Stimulated activated CD8-positive, alpha-beta memory T cell treated with anti-CD3 and anti-CD28 coated beads, Interleukin-4, amount 100 ng/mL, for 48 hours (primary cell): ENCODE measurements at places on chromosomes 11 and 22.

- no peak for DNase-seq
These were observed 4.0 kb upstream of the RBFOX2 start for GRCh38 chr22:36032611-36033010.

DNA sequence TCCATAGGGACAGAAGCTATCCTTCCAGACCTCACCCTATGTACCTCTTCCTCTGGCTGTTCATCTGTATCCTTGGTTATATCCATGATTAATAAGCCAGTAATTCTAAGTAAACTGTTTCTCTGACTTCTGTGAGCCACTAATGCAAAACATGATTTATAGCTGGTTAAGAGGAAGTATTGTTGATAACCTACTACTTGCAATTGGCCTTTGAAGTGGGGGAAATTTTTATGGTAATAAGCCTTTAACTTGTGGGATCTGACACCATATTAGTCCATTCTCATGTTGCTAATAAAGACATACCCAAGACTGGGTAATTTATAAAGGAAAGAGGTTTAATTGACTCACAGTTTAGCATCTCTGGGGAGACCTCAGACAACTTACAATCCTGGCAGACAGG is 21.9 kb downstream of the CASP12 start:
- DNase-seq: no peak

- DNase-seq: no peak
These were observed 36.6 kb downstream of the SC5D start for GRCh38 chr11:121328967-121329679.

DNA sequence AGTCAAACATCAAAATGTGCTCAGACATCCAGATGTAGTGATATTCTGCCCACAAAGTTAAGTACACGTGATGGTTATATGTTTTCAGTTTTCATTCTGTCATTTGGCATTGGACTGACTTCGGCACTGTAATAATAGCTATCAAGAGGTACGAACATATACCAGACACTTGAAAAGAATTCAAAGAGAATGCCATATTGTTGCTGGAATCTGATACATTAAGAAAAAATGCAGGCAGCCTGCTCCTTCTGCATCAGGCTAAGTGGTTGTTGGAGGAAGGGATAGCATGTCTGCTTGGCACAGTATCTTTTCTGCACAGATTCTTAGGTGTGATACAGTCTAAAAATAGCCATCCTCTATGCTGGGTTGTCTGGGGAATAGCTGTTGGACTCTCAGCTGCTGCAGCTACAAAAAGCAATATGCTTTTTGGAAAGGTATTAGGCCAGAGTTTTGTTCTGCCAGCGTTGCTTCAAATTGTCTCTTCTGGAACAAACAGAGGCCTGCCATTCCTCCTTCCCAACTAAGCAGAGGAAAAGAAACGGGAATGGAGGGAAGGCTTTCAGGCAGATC is 892.6 kb downstream of the TBC1D22A start:
- DNase-seq: no peak

DNA sequence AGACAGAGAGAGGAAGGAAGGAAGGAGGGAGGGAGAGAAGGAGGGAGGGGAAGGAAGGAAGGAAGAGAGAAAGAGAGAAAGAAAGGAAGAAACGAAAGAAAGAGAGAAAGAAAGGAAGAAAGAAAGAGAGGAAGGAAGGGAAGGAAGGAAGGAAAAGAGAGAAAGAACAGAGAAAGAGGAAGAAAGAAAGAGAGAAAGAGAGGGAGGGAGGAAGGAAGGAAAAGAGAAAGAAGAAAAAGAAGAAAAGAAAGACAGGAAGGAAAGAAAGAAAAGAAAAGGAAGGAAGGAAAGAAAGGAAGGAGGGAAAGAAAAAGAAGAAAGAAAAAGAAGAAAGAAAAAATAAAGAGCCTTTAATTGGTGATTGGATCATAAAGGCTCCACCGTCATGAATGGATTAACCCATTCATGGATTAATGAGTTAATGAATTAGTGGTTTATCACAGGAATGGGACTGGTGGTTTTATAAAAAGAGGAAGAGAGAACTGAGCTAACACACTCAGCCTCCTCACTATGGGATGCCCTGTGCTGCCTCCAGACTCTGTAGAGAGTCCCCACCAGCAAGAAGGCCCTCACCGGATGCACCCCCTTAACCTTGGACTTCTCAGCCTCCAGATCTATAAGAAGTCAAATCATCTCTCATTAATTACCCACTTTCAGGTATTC is 9.0 kb upstream of the PLAAT2 start:
- DNase-seq: no peak

DNA sequence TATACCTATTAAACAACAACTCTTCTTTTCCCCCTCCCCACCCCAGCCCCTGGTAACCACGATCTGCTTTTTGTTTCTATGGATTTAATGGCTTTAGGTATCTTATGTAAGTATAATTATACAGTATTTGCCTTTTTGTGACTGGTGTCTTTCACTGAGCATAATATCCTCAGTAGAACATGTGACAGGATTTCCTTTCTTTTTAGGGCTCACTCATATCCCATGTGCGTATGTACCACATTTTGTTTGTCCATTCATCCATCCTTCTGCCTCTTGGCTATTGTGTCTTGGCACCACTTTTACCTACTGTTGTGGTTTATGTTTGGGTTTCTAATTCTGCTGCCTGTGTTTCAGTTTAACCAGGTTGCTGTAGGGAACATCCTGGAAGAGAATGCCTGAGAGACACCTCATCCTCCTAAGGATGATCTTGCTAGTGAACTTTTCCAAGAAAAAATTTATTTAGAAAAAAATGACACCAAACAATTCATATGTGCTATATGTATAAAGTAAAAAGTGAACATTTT is 77.6 kb upstream of the SESN3 start:
- no peak for DNase-seq

- no peak for DNase-seq
These were observed 52.6 kb downstream of the CLTCL1 start for GRCh38 chr22:19238900-19239299.

DNA sequence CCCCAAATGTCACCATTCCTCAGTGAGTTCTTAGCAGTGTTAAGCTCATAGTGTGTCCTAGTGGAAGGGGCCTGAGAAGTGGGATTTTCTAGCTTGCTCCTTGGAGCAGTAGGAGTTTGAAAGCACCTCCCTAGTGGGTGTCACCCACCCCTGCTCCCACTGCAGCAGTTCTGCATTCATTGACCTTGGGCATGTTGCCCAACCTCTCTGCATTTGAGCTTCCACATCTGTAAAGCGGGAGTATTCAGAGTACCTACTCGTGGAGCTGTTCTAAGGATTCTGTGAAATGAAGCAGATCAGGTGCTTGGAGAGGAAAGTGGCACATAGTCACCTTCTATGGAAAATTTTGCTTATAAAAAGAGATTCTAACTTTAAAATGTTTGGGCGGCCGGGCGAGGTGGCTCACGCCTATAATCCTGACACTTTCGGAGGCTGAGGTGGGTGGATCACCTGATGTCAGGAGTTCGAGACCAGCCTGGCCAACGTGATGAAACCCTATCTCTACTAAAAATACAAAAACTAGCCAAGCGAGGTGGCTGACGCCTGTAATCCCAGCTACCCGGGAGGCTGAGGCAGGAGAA is 16.9 kb downstream of the LMO2 start:
- no peak for DNase-seq

- no peak for DNase-seq
These were observed 861 bp upstream of the LTBP3 start for GRCh38 chr11:65558930-65559509.

DNA sequence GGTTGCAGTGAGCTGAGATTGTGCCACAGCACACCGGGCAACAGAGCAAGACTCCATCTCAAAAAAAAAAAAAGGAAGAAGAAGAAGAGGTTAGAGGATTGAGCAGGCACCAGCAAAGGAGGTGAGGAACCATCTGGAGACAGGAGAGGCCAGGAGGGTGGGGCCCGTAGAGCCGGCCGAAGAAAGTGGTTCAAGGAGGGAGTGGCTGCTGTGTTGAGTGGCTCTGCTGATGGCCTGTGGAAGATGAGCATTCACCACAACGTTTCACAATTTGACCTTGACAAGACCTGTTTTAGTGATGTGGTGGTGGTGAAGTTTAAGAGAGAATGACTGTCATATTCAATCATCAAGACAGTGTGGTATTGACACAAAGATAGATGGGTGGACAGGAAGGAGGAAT is 6.8 kb upstream of the CTSD start:
- DNase-seq: no peak
